Esophagus squamous epithelium (tissue), 5 donors: ENCODE measurements at places on chromosomes 13 and 19.

GRCh38 chr13:44474122-44474910 is 100.7 kb downstream of the SERP2 start:
- no peak overlapping the region for H3K27ac ChIP-seq
- no peak overlapping the region for H3K4me3 ChIP-seq
- no peaks in the 10 kb centered on the region for H3K36me3 ChIP-seq

DNA sequence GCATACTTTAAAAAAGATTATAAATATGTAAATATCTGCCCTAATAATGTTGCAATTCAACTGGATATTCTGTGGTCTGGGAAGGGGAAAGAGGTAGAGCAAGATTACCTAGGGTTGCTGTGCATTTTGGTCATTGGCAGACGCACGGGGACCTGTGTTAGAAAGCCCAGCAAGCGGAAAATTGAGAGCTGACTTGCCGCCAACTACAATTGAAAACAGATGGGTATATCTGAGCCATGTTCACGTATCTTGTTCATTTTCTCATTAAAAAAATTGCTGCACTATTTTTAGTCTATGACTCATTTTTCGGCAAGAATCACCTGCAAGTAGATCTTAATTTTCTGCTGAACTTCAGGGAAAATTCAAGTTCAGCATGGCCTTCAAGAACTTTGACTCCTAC is 308.5 kb upstream of the TMTC4 start:
- no peaks in the 10 kb centered on the region for H3K27me3 ChIP-seq
- no peaks in the 10 kb centered on the region for H3K36me3 ChIP-seq
- no peaks in the 10 kb centered on the region for H3K4me1 ChIP-seq
- H3K4me3 ChIP-seq: no peak overlapping the region

- no peak overlapping the region for H3K27ac ChIP-seq
- no peak for DNase-seq
- no peak overlapping the region for H3K4me3 ChIP-seq
These were observed 39.2 kb downstream of the MYH14 start for GRCh38 chr19:50242581-50242980.

DNA sequence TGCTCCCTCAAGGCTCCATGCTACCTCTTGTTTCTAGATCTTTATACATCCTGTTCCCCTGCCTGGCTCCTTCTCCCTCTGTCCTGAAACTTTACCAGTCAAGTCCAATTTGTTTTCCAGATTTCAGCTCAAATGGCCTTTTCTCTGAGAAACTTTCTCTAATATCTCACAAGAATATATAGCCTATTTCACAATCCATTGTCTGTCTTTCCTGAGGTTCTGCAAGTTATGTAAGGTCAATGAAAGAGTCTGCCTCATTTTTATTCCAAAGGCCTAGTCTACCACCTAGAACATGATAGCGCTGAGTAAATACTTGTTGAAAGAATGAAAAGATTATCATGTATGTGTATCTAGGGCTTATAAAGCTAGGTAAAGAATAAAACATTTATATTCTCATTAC is 348.8 kb downstream of the SPRY2 start:
- DNase-seq: no peak
- peaks cover 4% of the 10 kb centered on the region for H3K27me3 ChIP-seq
- H3K4me3 ChIP-seq: no peak overlapping the region
- no peaks in the 10 kb centered on the region for H3K36me3 ChIP-seq
- no peaks in the 10 kb centered on the region for H3K4me1 ChIP-seq

DNA sequence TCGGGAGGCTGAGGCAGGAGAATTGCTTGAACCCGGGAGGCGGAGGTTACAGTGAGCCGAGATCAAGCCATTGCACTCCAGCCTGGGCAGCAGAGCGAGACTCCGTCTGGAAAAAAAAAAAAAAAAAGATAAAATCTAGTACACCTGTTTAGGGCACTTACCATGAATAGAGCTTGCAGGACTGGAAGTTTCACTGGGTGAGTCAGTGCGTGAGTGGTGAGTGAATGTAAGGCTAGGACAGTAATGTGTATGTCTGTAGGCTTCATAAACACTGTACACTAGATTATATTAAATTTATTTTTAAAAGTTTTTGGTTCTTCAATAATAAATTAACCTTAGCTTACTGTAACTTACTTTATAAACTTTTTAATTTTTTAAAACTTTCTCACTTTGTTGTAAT is 22.9 kb downstream of the PPP5C start:
- peaks cover 77% of the 10 kb centered on the region for H3K4me1 ChIP-seq
- H3K27ac ChIP-seq: no peak overlapping the region
- no peaks in the 10 kb centered on the region for H3K27me3 ChIP-seq
- no peak overlapping the region for H3K4me3 ChIP-seq
- no peak for DNase-seq

GRCh38 chr13:60501236-60501635 is 104.2 kb downstream of the TDRD3 start:
- no peaks in the 10 kb centered on the region for H3K27me3 ChIP-seq
- no peak for DNase-seq
- no peak overlapping the region for H3K4me3 ChIP-seq
- no peaks in the 10 kb centered on the region for H3K4me1 ChIP-seq

DNA sequence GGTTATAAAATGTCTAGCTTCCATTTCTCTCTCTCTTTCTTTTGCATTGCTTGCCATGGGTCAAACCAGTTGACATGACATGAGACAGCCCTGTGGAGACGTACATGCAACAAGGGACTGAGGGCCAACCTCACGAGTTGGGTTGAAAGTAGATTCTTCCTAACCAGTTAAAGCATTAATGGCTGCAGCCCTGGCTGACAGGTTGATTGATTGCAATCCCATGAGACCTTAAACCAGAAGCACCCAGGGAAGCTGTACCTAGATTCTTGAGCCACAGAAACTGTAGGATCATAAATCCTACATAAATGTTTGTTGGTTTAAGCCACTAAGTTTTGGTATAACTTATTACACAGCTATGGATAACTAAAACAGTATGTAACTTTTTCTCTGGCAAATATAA is 373.8 kb downstream of the DACH1 start:
- H3K4me1 ChIP-seq: no peaks in the 10 kb centered on the region
- no peak overlapping the region for H3K27ac ChIP-seq
- H3K4me3 ChIP-seq: no peak overlapping the region
- no peak for DNase-seq

- H3K36me3 ChIP-seq: no peaks in the 10 kb centered on the region
- no peaks in the 10 kb centered on the region for H3K4me1 ChIP-seq
- H3K27me3 ChIP-seq: no peaks in the 10 kb centered on the region
These were observed 15.5 kb upstream of the KIR3DL3 start for GRCh38 chr19:54708781-54709180.

DNA sequence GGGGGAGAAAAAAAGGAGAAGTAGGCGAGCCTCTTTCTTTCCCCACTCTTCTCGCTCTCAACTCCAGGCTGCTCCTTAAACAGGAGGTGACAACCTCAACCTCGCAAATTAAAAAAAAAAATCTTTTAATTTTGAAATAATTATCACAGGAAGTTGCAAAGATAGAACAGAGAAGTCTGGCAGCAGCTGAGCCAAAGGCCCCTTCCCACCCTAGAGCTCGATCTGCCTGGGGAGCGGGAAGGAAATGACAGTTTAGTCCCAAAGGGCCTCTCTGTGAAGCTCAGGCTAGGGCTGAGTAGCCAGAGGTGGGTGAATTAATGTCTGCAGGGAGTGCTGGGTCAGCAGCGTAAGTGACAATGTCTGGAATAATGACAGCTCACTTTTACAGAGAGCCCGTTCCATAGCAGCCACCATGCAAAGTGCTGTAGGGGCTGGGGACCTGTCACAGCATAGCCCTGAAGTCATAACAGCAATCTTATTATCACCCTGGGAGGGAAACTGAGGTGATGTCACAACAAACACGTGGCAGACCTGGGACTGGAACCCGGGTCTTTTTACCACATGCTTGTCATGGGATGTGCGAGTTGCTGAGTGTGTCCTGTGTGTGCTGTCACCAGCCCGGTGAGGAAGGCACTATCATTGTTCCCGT is 8.8 kb upstream of the CD22 start:
- DNase-seq: no peak
- no peak overlapping the region for H3K4me3 ChIP-seq
- no peaks in the 10 kb centered on the region for H3K36me3 ChIP-seq
- no peak overlapping the region for H3K27ac ChIP-seq

DNA sequence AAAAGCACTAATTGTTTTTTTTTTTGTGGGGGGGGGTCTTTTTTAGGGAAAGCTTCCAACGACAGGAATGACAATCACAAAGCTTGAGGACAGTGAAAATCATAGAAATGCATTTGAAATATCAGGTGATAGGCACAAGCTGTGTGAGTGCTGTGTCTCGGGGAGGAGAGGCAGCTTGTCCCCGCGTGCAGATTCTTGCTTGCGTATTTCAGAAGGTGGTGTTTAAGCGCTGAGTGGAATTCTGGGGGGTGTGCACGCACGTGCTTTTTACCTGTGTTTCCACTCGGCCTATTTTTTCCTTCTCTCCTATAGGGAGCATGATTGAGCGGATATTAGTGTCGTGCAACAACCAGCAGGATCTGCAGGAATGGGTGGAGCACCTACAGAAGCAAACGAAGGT is 40.2 kb upstream of the TEX29 start:
- no peaks in the 10 kb centered on the region for H3K27me3 ChIP-seq
- H3K4me1 ChIP-seq: peaks cover 19% of the 10 kb centered on the region
- DNase-seq: no peak

DNA sequence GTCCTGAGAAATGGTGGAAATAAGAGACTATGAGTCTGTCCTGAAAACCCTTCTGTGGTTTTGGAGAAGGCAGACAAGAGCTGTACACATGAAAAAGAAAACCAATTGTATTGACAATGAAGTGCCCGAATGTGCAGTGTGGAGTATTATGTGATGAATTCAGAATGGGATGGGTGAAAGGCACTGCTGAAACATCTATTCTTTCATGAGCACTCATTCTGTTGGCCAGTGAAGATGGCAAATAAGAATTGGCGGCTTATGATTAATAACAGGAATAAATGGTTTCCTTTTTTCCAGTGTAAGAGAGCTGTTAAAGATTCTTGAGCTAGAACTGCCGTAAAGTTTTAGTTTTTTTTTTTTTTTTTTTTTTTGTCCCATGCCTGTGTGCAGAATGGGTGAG is 5.7 kb downstream of the POLR1D start:
- H3K4me1 ChIP-seq: peaks cover 82% of the 10 kb centered on the region
- H3K27me3 ChIP-seq: no peaks in the 10 kb centered on the region
- H3K27ac ChIP-seq: no peak overlapping the region
- no peak for DNase-seq
- no peaks in the 10 kb centered on the region for H3K36me3 ChIP-seq

DNA sequence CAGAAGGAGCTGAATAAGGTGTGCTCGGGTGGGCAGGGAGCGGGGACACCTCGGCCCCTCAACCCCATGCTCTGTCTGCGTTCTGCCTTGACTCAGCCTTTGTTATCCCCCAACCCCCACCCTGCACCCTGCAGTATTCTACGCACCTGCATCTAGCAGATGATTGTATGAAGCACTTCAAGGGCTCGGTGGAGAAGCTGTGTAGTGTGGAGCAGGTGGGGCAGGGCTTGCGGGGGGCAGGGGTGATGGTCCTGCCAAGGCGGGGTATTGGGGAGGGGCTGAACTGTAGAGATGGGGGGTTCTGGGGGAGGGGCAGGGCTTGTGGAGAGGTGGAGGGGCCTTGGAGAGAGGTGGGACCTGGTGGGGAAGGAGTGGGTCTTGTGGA is 6.1 kb downstream of the STXBP2 start:
- no peak overlapping the region for H3K27ac ChIP-seq
- no peak overlapping the region for H3K4me3 ChIP-seq
- no peaks in the 10 kb centered on the region for H3K27me3 ChIP-seq

DNA sequence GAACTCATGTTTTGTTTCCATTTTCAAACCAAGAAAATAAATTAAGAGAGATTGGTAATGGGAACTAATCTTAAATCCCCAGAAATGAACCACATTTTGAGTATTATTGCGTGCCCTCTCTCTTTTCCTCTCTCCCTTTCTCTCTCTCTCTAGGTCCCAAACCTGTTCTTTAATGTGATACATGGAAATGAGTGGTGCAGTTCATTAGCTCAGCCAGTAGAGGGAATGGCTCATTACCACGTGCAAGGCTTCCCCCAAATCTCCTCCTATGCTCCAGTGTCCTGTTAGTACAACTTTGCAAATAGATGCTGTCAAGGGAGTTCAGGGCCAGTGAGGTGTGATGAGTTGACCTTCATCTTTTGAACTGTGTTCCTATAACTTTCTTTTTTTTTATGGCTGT is 178.4 kb downstream of the FGF9 start:
- no peaks in the 10 kb centered on the region for H3K4me1 ChIP-seq
- no peak for DNase-seq
- H3K27me3 ChIP-seq: no peaks in the 10 kb centered on the region

DNA sequence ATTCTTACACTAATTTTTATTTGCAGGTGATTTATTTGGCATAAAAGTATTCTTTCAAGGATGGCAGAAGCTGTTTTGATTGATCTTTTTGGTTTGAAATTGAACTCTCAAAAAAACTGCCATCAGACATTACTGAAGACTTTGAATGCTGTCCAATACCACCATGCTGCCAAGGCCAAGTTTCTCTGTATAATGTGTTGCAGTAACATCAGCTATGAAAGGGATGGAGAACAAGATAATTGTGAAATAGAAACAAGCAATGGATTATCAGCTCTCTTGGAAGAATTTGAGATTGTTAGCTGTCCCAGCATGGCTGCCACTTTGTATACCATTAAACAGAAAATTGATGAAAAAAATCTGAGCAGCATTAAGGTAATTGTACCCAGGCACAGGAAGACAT is 1.2 kb downstream of the LACC1 start:
- H3K4me3 ChIP-seq: no peak overlapping the region
- no peak overlapping the region for H3K27ac ChIP-seq
- H3K4me1 ChIP-seq: peaks cover 8% of the 10 kb centered on the region
- H3K36me3 ChIP-seq: no peaks in the 10 kb centered on the region
- H3K27me3 ChIP-seq: no peaks in the 10 kb centered on the region

DNA sequence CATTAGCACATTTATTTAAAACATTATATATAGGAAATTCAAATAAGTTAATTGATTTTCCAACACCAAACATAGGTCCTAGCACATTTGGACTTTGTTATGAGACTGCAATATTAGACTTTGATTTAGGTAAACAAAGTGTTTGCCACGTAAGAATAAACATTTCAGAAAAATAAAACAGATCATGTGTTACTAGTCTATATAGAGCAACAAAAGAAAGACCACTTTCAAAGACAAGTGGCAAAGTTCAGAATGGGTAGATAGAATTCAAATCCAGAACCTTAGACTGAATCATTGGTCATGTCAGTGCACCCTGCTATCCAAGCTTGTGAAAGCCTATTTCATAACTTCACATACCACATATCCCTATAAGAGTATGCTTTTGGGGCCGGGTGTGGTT is 66.7 kb upstream of the PRR20A start:
- DNase-seq: no peak
- no peak overlapping the region for H3K27ac ChIP-seq
- H3K4me3 ChIP-seq: no peak overlapping the region
- no peaks in the 10 kb centered on the region for H3K4me1 ChIP-seq

- no peaks in the 10 kb centered on the region for H3K36me3 ChIP-seq
- no peak for DNase-seq
- no peaks in the 10 kb centered on the region for H3K27me3 ChIP-seq
- H3K4me3 ChIP-seq: no peak overlapping the region
- H3K4me1 ChIP-seq: no peaks in the 10 kb centered on the region
These were observed 208.3 kb upstream of the PCDH9 start for GRCh38 chr13:67438465-67438864.
